ENCODE measurements at places on chromosomes 7 and 10.

- DNase-seq = no peak
These were observed 7.9 kb downstream of the ESYT2 start for GRCh38 chr7:158821171-158822031.

DNA sequence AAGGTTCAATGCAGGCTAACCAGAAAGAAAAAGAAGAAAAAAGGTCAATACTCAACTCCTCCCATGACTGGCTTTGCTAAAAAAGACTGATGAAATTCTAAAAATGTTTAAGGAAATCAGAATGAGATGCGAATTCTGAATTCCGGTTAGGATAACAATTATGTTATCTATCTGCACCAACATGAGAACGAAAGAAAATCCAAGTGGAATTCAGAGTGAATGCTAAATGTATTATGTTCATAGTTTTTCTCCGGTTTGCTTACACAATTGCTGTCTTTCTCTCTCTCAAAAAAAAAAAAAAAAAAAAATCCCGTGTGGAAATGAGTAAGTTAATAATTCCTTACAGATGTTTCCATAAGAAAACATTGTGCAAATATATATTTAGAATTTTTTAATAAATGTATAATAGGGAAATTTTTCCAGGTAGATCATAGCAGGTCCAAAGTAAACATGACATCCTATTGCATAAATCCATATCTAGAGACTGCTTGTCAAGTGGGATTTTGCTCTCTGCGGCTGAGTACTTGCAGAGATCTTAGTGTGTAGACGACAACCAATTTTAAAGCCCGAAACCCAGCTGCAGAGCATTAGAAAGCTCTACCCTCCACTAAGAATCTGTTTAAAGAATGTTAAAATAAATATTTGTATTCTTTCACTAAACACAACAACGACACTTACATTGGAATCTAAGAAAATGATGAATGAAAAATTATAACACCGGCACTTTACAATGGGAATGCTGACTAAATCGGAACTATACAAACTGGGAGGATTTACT, 104.0 kb downstream of the JAZF1 start:
- DNase-seq = no peak

- no peak for DNase-seq
These were observed 27.4 kb upstream of the DIP2C start for GRCh38 chr10:716821-717220.

DNA sequence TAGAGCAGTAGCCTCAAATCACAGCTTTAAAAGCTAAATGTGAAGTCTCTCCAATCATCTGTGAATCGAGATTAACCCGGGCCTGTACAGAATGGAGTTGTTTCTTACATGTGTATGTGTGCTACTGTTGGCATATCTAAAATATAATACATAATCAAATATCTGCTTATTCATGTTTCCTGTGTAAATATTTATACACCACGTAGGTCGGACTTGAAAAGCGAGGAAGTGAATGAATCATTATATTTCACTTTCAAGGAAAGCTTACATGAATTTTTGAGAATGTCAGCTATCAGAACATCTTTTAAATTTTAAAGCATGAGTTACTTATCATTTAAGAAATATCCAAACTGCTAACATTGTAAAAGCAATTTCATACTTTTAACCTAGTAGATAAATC, 233.3 kb downstream of the SLC25A13 start:
- DNase-seq = no peak

DNA sequence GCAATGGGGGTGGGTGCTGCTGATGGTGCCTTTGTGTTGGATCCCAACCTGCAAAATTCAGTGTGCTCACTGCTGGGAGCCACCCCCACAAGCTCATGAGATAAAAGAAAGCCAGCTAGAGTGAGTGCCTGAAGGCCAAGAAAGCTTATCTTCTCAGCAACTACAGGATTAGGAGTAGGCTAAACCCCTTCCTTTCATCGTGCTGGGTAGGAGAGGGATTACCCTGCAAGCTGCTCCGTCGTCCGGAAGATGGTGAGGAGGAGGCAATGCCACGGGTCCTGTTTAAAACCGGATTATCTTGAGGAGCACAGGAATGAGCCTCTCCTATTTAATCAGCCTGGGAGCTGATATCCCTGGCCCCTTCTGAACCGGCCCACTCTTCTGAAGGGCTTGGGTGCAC, 258.0 kb downstream of the GALNT17 start:
- DNase-seq = no peak

DNA sequence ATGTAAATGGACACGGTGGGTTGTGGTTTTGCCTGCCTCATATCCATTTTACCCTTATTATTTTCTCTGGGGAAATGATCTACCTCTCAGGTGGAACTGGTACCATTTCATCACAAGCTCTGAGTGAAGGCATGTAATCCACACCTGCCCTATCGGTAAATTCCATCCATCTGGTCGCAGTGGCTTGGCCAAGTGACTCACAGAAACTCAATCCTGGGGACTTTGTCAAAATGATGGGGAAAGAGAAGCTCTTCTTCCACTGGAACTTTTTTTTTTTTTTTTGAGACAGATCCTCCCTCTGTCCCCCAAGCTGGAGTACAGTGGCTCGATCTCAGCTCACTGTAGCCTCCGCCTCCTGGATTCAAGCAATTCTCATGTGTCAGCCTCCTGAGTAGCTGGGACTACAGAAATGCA, 48.2 kb upstream of the ANKRD1 start:
- DNase-seq = no peak

- no peak for DNase-seq
These were observed 67.1 kb downstream of the IKZF1 start for GRCh38 chr7:50371551-50372021.

DNA sequence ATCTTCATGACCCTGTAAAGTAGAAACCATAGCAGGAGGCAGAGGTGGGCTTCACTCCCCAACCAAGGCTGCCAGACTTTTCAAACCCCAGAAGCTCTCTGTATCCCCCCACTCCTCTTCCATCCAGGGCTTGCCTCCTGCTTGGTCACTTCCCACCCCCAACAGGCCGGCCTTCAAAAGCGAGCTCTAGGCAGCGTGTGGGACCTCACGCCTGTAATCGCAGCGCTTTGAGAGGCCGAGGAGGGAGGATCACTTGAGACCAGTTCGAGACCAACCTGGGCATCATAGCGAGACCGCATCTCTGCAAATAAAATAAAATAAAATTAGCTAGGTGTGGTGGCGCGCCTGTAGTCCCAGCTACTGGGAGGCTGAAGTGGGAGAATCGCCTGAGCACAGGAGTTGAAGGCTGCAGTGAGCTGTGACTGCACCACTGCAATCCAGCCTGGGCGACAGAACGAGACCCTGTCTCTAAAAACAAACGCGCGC, 743 bp upstream of the POR start:
- DNase-seq = no peak

GRCh38 chr7:30048582-30048981, 20.4 kb downstream of the PLEKHA8 start:
- DNase-seq = no peak

DNA sequence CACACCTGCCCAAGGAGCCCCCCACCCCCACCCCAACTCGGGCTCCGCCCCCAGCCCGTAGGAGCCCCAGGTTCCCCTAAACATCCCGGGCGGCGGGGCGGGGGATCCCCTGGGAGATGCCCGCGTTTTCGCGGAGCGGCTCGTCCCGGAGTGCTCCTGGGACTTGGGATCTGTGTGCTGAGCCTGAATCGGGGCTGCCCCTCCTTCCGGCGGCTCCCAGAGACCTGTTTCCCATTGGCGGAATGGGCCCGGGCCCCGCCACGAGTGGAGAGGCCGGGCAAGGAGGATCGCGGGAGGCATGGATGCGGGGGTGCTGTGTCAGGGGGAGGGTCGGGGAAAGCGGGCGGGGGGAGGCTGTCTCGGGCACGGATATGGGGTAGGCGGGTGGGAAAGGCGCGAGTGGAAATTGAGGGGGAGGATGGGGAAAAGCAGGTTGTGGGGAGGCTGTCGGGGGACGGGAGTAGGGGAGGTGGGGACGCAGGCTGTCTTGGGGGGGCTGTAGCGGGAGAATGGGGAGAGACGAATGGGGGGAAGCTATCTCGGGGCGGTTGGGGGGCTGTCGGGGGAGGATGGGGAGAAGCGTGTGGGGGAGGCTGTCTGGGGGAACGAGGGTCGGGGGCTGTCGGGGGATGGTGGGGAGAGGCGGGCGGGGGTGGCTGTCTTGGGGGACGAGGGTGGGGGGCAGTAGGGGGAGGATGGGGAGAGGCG, 572 bp upstream of the BHLHA15 start:
- DNase-seq = peak; percentile 64

DNA sequence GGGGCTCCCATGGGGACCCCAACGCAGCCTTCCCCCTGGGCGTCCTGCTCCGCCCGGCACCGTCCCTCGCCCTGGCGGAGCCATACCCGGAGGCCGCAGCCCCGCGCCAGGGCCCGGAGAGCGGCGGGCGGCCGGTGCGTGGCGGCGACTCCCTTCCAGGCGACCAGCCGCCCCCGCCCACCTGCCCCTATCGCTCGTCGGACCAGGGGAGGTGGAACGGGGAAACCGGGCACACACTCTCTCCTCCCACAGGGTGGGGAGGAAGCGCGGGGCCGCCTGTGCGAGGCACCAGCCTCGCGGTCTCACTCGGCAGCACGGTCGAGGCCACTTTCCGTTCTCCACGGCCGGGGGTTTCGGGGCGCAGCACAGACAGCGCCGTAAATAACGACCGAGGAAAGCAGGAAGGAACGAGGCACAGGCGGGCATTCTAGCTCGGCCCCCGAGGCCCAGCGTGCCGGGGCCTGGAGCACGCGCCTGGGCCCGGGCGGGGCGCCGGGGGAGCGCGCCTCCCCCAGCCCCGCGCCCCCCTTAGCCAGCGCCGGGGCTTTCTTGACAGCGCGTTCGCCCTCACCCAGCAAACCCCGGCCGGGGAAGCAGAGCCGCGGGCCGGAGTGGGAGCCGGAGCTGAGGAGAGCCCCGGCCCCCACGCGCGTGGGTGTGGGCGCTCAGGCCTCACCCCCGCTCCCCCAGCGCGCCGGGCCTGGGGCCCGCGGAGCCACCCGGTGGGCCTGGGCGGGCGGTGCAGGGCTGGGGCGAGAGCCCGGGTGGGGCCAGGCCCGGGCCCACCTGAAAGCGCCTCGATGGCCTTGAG, 936 bp downstream of the IGF2BP3 start:
- DNase-seq = no peak

DNA sequence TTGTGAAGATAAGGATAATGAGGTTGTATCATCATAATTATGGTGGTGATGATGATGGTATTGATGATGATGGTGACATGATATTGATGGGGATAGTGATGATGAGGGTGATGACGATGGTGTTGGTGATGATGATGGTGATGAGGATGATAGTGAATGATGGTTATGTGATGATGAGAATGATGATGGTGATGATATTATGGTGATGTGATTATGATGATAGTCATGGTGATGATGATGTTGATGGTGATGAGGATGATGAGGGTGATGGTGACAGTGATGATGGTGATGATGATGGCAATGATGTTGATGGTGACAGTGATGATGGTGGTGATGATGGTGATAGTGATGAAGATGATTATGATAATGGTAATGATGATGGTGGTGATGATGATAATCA, 299.9 kb upstream of the ADARB2 start:
- no peak for DNase-seq

DNA sequence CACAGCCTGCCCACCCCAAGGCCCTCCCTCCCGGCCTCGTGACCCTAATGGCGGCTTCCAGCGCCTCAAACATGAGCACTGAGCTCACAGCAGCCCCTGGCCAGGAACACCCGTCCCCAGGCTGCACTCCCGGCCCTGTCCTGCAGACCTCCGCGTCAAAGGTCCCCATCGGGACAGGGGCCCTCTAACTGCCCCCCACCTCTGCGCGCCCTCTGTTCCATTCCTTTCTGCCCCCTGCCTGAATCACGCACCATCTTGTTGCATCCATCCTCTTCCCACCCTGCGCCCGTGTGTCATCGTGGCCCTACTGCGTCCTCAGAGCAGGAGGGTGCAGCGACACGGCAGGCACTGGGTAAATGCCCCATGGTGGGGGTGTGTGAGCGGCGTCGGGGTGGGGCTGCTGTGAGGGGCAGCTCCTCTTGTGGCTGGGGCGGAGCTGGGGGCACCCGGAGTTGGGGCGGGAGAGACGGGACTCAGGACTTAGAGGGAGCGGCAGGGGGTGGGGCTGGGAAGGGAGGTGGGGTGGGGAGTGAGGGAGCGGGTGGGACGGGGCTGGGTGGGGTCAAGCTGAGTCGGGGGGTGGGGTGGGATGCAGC, 13.4 kb downstream of the SLC29A4 start:
- peak; percentile 57 for DNase-seq

- DNase-seq = peak; percentile 22
These were observed 79.5 kb upstream of the PCBD1 start for GRCh38 chr10:70967591-70968587.

GRCh38 chr10:22159979-22160378, 57.8 kb downstream of the EBLN1 start:
- DNase-seq = no peak

- no peak for DNase-seq
These were observed 30.0 kb upstream of the ARID5B start for GRCh38 chr10:61871487-61871886.

DNA sequence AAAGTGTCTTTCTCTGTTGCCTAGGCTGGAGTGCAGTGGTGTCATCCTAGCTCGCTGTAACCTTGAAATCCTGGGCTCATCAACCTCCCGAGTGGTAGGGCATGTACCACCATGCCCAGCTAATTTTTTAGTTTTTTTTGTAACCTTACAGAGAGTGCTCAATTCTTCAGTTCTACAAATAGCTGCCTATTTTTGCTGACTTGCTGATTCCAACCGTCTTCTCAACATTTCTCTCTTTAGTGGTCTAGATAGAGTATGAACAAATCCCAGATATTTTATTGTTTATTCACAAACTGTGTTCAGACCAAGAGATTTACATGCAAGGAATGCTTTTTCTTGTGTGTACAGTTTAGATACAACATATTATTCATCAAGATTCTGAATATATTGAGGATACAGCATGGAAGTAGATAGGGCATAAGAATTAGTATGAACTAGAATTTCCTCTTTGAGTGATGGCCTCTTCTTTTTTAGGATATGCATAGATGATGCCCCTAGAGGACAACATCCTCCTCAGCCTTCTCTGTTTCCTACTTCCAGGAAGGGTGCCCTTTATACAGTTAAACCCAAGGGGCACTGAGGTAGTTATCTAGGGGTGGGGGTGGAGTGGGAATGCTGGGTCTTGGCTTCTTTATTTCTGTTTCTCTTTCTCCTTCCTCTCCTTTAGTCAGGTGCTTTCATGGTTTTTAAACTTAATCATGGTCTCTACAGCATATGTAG, 26.0 kb downstream of the PRPF18 start:
- DNase-seq = no peak
